ENCODE measurements at places on chromosomes 7 and 10.

DNA sequence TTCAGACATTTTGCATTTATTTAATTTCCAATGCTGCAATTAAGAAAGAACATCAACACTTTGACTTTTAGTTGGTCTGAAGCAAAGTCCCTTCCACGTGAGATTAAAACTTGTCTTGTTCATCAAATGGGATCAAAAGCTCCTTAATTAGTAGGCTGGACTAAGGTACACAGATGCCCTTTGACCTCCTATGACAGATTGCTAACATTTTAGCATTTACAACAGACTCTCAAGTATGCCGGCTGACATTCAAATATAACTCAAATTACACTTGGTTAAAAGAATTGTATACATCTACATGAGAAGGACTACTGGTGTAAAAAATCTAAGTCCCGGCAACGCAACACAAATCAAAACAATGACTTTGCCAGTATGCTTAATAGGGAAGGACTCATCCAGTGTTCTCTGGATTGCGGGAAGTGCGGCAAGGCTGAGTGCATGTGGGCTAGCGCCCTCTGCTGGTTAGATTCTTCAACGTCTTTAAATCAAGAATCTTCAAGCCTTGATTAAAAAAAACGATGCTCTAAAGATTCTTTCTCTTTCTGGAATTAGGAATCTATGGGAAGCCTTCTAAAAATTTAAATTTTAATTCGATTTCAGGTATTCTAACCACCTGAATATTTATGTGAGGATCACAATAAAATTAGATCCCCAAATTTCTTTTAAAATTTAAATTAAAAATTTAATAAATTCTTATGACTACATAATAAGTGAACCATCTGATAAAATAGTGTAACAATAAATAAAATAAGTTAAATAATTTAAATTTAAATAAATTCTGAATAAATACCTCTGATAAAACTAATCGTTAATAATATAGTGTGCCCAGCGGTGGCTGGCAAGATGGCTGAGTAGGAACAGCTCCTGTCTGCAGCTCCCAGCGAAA, 444.7 kb downstream of the DGKB start:
- no peak for DNase-seq

DNA sequence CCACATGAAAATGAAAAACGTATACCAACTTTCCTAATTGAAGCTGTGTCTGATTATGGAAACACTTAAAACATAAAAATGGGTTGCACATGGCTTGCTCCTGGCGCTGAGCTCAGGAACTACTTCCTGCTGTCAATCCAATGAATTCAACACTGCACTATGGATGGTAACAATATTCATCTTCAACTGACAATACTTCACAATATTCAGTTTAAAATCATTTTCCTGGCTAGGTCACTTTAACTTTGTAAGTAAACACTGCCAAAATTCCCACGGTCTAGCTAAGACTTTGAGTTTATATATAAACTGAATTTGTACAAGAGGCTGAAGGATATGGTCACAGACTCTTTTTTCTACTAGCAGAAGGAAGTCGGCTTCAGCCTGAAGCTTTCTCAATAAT, 556.9 kb downstream of the TNS3 start:
- no peak for DNase-seq

- DNase-seq, result no peak
Observed at GRCh38 chr10:59340285-59340684, 22.1 kb downstream of the FAM13C start.

- DNase-seq, result no peak
Observed at GRCh38 chr7:134908289-134908688, 78.0 kb upstream of the AGBL3 start.

GRCh38 chr10:79431891-79432831, 13.3 kb downstream of the ZCCHC24 start:
- no peak for DNase-seq

GRCh38 chr7:76282344-76283253, 19.9 kb upstream of the HSPB1 start:
- DNase-seq, result peak; percentile 49

GRCh38 chr10:126898460-126898859, 6.8 kb upstream of the DOCK1 start:
- DNase-seq, result no peak

GRCh38 chr7:122719010-122719578, 16.4 kb upstream of the RNF148 start:
- DNase-seq, result no peak

- DNase-seq, result no peak
Observed at GRCh38 chr10:98528166-98528804, 81.5 kb upstream of the HPS1 start.

DNA sequence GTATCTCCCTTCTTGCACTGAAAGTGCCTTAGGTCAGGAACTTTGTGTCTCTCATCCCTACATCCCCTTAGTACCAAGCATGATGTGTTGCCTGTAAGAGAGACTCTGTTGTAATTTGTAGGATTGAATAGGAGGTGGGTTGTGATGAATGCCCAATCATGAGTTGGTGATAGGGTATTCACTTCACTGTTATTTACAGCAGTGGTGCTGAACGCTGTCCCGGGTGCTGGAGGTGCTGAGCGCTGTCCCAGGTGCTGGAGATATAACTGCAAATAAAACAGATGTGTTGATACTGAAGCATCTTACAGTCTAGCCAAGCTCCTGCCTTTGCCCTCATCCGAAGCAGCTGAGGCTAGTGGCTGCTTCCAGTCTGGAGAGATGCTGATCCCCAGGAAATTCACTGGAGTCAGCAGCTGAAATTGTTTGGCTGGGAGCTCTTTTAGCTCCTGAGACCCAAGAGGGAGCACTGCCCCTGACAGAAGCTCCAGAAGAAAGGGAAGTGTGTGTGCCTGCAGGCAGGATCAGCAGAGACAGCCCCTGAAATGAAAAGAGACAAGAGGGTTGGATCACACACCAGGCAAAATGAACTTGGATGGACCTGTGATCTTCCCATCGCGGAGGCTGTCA, 183.4 kb downstream of the SORCS3 start:
- DNase-seq, result peak; percentile 32

DNA sequence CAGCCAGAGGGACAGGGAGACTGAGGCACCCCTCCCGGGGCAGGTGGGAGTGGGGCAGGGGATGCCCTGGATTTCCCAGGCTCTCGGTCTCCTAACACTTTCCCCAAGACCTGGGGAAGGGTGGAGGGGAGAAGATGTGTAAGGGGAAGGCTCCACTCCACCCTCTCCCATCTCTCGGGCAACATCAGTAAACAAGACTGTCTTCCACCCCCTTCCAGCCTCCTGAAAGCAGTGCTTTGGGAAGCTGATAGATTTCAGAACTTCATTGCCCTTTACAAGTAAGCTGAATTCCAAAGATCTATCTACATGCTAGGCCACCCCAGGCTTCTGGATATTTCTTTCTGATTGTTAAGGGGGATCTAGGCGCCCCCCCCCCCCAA, 3.7 kb downstream of the FLNC start:
- no peak for DNase-seq

DNA sequence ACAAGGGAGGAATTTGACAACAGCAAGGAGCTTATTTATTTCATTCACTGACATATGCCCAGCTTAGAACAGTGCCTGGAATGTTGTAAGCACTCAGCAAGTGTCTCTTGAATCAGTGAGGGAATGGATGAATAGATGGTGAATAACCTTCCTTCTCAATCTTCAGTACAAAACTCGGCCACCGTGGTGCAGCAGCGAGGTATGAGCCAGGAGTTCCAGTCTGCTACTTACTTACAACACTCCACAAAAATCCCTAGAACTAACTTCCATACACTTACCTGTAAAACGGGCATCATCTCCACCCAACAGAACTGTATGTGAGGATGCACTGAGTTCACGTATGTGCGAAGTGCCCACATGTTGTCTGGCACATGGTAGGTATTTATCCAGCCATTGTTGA, 237.4 kb downstream of the WDR11 start:
- no peak for DNase-seq

All from activated naive CD8-positive, alpha-beta T cell treated with anti-CD3 and anti-CD28 coated beads, Interleukin-2, amount 10 ng/mL, durations not matched to agents 7 days and 5 days (primary cell).